Activated naive CD8-positive, alpha-beta T cell treated with anti-CD3 and anti-CD28 coated beads, Interleukin-2, amount 10 ng/mL, durations not matched to agents 7 days and 5 days (primary cell): ENCODE measurements at places on chromosomes 13 and 19. TPM values are rescaled to one million over a fixed set of nuclear protein-coding genes. Genes with fewer than 3 reads are reported as not detected.
A peak's percentile ranks its signal among the peaks of the same experiment; 100 is the strongest.

DNA sequence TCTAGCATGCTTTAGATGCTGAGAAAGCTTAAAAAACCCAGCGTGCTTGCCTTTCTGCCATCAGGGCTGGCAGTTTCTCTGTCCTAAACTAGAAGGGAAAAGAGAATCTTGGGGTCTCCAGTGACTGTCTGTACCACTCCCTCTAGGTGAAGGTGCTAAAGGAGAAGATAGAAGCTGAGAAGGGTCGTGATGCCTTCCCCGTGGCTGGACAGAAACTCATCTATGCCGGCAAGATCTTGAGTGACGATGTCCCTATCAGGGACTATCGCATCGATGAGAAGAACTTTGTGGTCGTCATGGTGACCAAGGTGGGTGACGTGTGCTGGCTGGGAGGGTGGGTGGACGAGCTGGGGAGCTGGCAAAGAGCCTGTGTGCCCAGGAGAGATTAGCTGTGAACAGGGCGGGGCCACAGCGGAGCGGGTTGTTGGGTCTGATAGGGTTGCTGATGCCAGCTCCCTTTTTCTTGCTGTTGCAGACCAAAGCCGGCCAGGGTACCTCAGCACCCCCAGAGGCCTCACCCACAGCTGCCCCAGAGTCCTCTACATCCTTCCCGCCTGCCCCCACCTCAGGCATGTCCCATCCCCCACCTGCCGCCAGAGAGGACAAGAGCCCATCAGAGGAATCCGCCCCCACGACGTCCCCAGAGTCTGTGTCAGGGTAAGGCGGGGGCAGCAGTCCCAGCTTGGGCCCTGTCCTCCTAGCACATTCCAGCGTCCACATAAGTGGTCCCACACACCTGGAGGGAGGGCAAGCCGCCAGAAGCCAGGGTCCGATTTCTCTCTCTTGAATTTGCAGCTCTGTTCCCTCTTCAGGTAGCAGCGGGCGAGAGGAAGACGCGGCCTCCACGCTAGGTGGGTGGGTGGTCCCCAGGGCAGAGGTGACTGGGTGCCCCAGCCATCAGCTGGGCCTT lies 2.3 kb downstream of the RAD23A start:
- H3K4me1 ChIP-seq, result peaks cover 34% of the 10 kb centered on the region
- H3K4me3 ChIP-seq, result no peak overlapping the region
- H3K27ac ChIP-seq, result peak overlapping the region; percentile 38
- no peak for DNase-seq

The RGCC gene
- total RNA-seq, result 45.3 TPM

DNA sequence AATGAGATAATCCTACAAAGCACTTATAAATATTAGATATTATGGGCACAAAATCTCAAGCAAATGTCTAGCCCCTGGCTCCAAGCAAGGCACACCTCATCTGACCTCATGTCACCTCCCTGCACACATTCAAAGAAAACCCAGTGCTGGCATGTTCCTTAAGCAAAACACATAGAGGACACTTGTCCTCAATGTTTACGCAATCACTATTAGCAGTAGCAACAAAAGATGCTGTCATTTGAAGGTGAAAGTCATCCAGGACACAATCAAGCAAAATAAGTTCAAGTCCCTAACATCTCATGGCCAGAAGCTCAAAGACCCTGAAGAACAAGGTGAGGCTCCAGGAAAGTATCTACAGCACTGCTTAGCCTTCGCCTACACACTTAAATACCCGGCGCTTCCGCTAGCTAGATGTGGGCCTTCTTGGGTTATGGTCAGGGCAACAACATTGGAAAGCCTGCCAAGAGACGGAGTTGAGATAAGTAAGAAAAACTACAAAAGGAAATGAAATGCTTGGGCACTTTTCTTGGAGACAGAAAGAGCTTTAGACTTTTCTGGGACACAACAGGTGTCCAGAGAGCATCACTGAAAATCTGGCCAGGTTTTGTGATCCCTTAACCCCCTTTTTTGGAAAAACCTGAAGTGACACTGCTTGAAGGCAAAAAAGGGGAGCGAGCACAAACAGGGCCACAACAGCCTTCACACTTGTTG lies 85.7 kb downstream of the FOXO1 start:
- no peak overlapping the region for H3K27ac ChIP-seq
- DNase-seq, result no peak
- no peak overlapping the region for H3K4me3 ChIP-seq
- no peaks in the 10 kb centered on the region for H3K27me3 ChIP-seq

GRCh38 chr19:51201712-51202111 lies 23.2 kb upstream of the CD33 start:
- peaks cover 48% of the 10 kb centered on the region for H3K27me3 ChIP-seq
- no peaks in the 10 kb centered on the region for H3K4me1 ChIP-seq
- no peak overlapping the region for H3K27ac ChIP-seq
- H3K36me3 ChIP-seq, result no peaks in the 10 kb centered on the region

The CYP2A6 gene
- 0.55 TPM for total RNA-seq

GRCh38 chr19:55638864-55639359 lies 1.9 kb upstream of the ZNF580 start:
- peak overlapping the region; percentile 83 for H3K27ac ChIP-seq
- peak overlapping the region; percentile 55 for H3K4me3 ChIP-seq
- peak; percentile 64 for DNase-seq
- peaks cover 48% of the 10 kb centered on the region for H3K4me1 ChIP-seq
- H3K27me3 ChIP-seq, result no peaks in the 10 kb centered on the region
- H3K36me3 ChIP-seq, result peaks cover 22% of the 10 kb centered on the region

The CAMSAP3 gene
- total RNA-seq, result 0.40 TPM

DNA sequence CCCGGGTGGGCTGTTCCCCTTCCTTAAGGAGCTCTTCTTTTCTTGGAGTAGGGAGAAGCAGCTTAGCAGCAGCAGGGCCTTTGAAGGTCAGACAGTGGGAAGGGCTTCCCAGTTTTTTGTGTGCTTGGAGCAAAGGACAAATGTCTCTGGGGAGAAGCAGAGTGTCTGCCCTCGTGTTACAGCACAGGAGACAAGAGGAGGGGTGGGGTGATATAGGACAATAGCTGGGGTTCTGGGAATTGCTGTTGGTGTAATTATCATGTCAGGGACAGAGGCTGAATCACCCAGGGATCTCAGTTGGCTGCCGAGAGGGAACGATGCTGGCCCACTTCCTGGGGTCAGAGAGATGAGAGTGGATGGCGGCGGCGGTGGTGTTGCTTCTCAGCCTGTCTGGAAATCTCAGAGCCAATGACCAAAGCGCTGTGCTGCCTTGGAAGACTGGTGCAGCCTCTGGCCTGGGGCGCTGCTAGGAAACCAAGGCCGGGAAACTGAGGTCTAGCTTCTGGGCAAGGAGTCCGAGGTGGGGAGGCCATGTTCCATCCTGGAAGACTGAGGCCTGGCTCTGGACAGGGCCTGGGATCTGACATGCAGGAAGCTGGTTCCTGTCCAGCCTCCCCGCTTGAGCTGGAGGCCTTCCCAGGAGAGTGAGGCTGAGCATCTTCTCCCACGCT lies 1.2 kb downstream of the INAFM1 start:
- H3K27me3 ChIP-seq, result no peaks in the 10 kb centered on the region
- H3K4me1 ChIP-seq, result peaks cover 13% of the 10 kb centered on the region
- peak overlapping the region; percentile 66 for H3K4me3 ChIP-seq
- H3K36me3 ChIP-seq, result peaks cover 21% of the 10 kb centered on the region

DNA sequence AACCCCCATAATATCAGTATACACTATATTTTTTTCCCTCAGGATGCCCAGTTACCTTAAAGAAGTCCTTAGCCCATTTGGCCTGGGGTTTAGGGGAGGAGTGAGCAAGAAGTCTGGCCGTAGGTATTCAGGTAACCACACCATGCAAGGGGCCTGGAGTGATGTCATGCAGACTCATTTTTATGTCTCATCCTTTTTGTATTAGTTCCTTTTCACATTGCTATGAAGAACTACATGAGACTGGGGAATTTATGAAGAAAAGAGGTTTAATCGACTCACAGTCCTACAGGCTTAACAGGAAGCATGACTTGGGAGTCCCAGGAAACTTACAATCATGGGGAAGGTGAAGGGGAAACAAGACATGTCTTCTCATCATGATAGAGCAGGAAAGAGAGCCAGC lies 12.2 kb downstream of the TPP2 start:
- H3K4me1 ChIP-seq, result peaks cover 34% of the 10 kb centered on the region
- H3K4me3 ChIP-seq, result peak overlapping the region; percentile 12
- H3K27me3 ChIP-seq, result no peaks in the 10 kb centered on the region
- H3K27ac ChIP-seq, result peak overlapping the region; percentile 82
- H3K36me3 ChIP-seq, result peaks cover 46% of the 10 kb centered on the region
- no peak for DNase-seq

The PROZ gene
- total RNA-seq, result not detected

The KCNJ14 gene
- total RNA-seq, result 1.4 TPM

- peaks cover 23% of the 10 kb centered on the region for H3K36me3 ChIP-seq
- H3K4me1 ChIP-seq, result peaks cover 36% of the 10 kb centered on the region
- peak overlapping the region; percentile 91 for H3K4me3 ChIP-seq
- H3K27ac ChIP-seq, result peak overlapping the region; percentile 98
- H3K27me3 ChIP-seq, result no peaks in the 10 kb centered on the region
- DNase-seq, result peak; percentile 34
Measured at GRCh38 chr19:39969681-39970424, 1.1 kb upstream of the PSMC4 start.

The HSD17B14 gene
- total RNA-seq, result 3.3 TPM

- no peak for DNase-seq
- peaks cover 22% of the 10 kb centered on the region for H3K36me3 ChIP-seq
- no peak overlapping the region for H3K4me3 ChIP-seq
- H3K27me3 ChIP-seq, result no peaks in the 10 kb centered on the region
- no peak overlapping the region for H3K27ac ChIP-seq
Measured at GRCh38 chr19:18135712-18136584, 17.0 kb upstream of the PIK3R2 start.

- H3K27ac ChIP-seq, result peak overlapping the region; percentile 95
- no peak for DNase-seq
- peaks cover 4% of the 10 kb centered on the region for H3K36me3 ChIP-seq
- H3K4me3 ChIP-seq, result peak overlapping the region; percentile 88
- peaks cover 37% of the 10 kb centered on the region for H3K4me1 ChIP-seq
Measured at GRCh38 chr13:36819739-36820090, 693 bp downstream of the RFXAP start.

DNA sequence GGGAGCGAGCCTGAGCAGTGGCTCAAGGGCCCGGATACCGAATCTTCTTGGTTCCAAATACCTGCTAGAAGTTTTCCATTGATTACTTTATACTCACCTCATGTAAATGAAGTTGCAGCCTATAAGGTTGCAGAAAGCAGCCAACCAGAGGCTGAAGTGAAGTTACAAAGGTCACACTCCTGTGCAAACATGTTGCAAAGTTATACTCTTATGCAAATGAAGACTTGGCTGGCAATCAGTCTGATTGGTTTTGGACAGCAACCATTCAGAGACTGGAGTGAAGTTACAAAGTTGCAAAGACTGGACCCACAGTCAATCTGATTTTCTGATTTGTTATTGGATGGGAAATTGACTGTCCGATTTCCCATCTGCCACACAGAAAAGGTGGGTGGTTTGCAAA lies 152.5 kb downstream of the GGACT start:
- no peak overlapping the region for H3K27ac ChIP-seq
- DNase-seq, result no peak
- no peak overlapping the region for H3K4me3 ChIP-seq
- H3K4me1 ChIP-seq, result peaks cover 26% of the 10 kb centered on the region

The NANOS3 gene
- not detected for total RNA-seq

- H3K27ac ChIP-seq, result peak overlapping the region; percentile 76
- DNase-seq, result no peak
- peaks cover 6% of the 10 kb centered on the region for H3K27me3 ChIP-seq
- H3K36me3 ChIP-seq, result peaks cover 7% of the 10 kb centered on the region
Measured at GRCh38 chr19:46546194-46546896, 50.7 kb upstream of the PNMA8B start.

- no peak overlapping the region for H3K4me3 ChIP-seq
- no peak overlapping the region for H3K27ac ChIP-seq
- no peaks in the 10 kb centered on the region for H3K4me1 ChIP-seq
Measured at GRCh38 chr19:38922482-38922881, 8.1 kb downstream of the SARS2 start.

DNA sequence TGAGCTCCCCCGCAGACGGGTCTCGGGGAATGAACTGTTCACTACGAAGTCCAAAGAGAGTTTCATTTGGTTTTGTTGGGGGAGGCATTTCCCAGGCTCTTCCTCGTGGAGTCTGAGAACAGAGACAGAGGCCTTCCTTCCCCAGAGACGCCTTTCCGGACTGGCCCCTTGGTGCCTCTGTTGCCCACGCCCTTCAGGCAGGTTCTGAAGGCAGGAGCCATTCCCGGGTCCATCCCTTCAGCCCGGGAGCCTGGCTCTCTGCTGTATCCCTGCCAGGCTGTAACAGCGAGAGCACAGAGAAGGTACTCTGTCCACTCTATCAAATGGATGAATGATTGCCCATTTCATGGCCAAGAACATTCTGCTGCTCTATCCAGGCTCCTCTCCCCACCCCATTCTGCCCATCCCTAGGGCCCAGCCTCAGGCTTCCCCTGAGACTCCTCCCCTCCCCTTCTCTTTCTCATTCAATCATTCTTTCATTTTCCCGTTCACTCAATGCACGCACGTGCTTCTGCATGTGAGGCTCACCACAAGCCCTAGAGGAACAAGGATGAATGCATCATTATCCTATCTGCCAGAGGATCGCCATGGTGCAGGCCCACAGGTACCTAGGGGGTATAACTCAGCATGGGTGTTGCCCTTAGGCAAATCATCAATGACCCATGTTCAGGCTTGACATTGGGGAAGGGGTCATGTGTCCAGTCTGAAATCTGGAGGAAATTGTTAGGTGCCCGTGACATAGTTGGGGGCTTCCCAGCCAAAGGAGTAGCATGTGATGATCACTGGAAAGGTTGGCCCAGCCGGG lies 298.6 kb downstream of the ZNF536 start:
- no peaks in the 10 kb centered on the region for H3K4me1 ChIP-seq
- no peak for DNase-seq
- no peaks in the 10 kb centered on the region for H3K36me3 ChIP-seq
- H3K4me3 ChIP-seq, result no peak overlapping the region
- peaks cover 2% of the 10 kb centered on the region for H3K27me3 ChIP-seq
- no peak overlapping the region for H3K27ac ChIP-seq

GRCh38 chr19:7831452-7831851 lies 1.4 kb downstream of the EVI5L start:
- H3K36me3 ChIP-seq, result no peaks in the 10 kb centered on the region
- peaks cover 15% of the 10 kb centered on the region for H3K4me1 ChIP-seq
- H3K27me3 ChIP-seq, result peaks cover 9% of the 10 kb centered on the region
- DNase-seq, result no peak

- no peak overlapping the region for H3K4me3 ChIP-seq
- peaks cover 1% of the 10 kb centered on the region for H3K36me3 ChIP-seq
- no peak overlapping the region for H3K27ac ChIP-seq
- peaks cover 26% of the 10 kb centered on the region for H3K4me1 ChIP-seq
Measured at GRCh38 chr13:97212601-97213040, 9.5 kb upstream of the MBNL2 start.

GRCh38 chr13:29737061-29737460 lies 113.4 kb downstream of the UBL3 start:
- no peak overlapping the region for H3K4me3 ChIP-seq
- peaks cover 26% of the 10 kb centered on the region for H3K27me3 ChIP-seq
- no peaks in the 10 kb centered on the region for H3K36me3 ChIP-seq
- no peak for DNase-seq

GRCh38 chr19:23394511-23394910 lies 760 bp downstream of the ZNF91 start:
- H3K4me1 ChIP-seq, result peaks cover 8% of the 10 kb centered on the region
- H3K36me3 ChIP-seq, result peaks cover 47% of the 10 kb centered on the region
- DNase-seq, result peak; percentile 62
- H3K4me3 ChIP-seq, result peak overlapping the region; percentile 97
